ENCODE measurements at places on chromosomes 7 and 10.

DNA sequence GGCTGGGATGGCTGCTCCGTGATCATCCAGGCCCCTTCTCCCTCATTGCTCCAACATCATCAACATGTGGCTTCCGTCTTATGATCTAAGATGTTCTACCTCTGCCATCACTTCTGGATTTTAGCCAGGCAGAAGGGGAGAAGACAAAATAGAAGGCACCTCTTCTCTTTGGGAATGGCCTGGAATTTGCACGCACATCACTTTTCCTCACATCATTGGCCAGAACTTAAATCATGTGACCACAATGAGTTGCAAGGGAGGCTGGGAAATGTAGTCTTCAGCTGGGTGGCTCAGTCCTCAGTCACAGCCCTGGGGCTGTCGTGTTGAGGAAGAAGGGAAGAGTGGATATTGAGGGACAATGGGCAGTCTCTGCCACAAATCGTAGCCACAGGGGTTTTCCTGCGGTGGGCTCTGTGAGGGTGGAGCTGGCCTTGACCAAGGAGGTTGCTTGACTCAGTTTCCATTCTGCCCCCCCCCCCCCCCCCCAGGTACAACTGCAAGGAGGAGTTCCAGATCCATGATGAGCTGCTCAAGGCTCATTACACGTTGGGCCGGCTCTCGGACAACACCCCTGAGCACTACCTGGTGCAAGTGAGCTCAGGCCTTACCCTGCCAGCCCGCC lies 50.3 kb downstream of the PALD1 start:
- no peak overlapping the region for H3K27ac ChIP-seq
- H3K4me1 ChIP-seq: no peaks in the 10 kb centered on the region
- H3K4me3 ChIP-seq: no peak overlapping the region
- no peaks in the 10 kb centered on the region for H3K27me3 ChIP-seq

DNA sequence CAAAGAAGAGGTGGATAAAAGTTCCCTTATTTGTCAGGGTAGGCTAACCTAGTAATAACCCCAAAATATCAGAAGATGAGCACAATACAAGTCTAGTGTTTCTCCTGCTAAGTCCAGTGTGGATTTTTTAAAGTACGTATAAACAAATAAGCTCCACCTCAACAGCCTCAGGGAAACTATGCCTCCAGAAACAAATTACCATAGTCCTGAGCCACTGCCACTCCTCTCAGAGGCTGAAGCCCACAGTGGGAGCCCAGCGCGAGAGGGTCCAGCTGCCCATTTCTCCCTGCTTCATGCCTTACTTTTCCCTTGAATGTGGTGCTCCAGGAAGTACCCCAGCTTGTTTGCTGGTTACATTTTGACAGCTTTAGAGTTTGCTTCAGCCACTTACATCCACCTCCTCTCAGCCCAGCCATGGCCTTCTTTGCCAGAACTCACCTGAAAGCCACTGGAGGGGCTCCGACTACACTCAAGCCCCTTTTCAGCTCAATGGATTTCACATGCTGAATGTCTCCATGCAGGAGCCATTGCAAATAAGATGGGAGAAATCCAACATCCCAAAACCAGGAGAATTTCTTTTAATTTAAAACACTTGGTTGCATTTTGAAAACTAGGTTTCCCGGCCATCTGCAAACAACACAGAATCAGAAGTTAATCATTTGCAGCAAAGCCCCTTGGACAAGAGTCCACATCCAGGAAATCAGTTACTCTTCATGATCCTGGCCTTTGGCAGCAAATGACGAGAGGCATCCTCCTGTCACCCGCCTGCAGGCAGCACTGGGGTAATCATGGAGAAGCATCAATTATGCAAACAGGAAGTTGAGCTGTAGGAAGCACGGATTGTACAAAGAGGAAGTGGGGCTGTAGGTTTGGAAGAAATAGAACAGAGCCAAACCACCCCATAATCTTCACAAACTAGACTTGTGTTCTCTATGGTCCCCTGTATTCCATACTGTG lies 138.1 kb downstream of the HERPUD2 start:
- H3K27me3 ChIP-seq: peaks cover 9% of the 10 kb centered on the region
- no peak for DNase-seq
- H3K27ac ChIP-seq: no peak overlapping the region

DNA sequence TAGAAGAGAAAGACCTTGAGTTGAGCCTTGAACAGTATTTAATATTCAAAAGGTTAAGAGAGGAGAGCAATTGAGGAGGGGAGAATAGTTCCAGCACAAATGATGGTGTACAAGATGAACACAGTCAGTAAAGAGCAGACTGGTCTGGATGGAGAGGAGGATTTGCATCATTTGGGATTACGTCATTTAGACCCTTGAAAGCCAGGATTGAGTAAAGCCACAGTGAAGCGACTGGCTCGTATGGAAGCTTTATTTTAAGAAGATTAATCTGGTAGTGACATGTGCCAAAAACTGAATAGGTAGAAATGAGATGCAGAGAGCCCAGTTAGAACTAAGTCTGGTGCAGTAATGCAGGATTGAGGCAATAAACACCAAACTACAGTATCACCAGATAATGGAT lies 52.6 kb downstream of the TRUB1 start:
- H3K27me3 ChIP-seq: no peaks in the 10 kb centered on the region
- peaks cover 1% of the 10 kb centered on the region for H3K36me3 ChIP-seq
- H3K27ac ChIP-seq: no peak overlapping the region
- H3K4me1 ChIP-seq: no peaks in the 10 kb centered on the region

DNA sequence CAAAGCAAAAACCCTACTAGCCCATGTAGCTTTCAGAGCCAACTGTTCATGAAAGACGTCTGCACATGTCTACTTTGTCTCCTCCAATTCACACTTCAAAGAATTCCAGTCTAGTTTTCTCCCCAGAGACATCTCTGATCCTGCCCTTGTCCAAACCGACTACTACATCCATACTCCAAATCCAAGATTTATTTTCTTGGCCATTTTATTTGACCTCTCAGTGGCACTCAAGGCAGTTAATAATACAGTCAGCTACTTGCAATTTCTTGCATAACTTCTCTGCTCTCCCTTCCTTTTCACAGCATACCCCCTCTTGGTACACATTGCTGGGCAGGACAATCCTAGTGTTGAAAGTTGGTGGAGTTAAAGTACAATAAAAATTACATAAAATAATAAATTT lies 170.9 kb upstream of the INHBA start:
- H3K4me1 ChIP-seq: peaks cover 43% of the 10 kb centered on the region
- H3K27me3 ChIP-seq: no peaks in the 10 kb centered on the region

DNA sequence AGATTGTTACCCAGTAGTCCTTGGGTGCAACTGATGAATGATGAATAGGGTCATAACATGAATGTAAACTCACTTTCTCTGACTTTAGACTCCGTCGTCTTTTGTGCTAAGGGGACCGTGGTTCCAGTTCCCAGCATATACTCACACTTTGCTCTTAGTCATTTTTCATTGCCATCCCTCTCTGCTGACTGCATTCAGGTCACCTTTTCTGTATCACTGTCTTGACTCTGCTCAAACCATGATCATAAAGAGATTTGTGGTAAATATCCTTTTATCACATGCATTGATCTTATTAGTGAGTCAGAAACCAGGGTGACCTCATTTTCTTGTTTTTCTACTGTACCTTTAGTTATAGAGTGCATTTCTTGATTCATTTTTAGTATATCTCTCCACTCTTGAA lies 141.1 kb upstream of the AGR3 start:
- H3K4me3 ChIP-seq: peak overlapping the region; percentile 5
- DNase-seq: peak; percentile 46
- H3K36me3 ChIP-seq: peaks cover 5% of the 10 kb centered on the region
- peaks cover 2% of the 10 kb centered on the region for H3K27me3 ChIP-seq
- peak overlapping the region; percentile 8 for H3K27ac ChIP-seq
- H3K4me1 ChIP-seq: peaks cover 31% of the 10 kb centered on the region

DNA sequence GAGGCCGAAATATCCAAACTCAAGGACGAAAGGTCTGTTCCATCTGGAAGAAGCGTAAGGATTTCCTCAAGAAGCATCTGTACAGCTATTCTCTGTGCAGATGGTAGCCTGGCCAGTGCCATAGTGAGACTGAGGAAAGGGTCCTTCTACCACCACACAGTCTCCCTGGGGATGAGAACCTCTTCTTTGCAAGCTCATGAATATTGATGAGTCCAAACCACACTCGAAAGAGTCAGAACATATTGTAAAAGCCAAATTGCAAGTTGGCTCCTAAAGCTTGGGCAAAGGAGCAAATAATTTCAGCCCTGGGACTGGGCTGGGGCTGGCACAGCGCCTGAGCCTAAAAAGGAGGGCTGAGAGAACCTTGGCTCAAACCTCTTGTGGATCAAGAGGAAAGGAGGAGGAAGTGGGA lies 66.1 kb upstream of the PIP4K2A start:
- H3K27me3 ChIP-seq: peaks cover 7% of the 10 kb centered on the region
- no peak for DNase-seq
- no peaks in the 10 kb centered on the region for H3K36me3 ChIP-seq
- peaks cover 1% of the 10 kb centered on the region for H3K4me1 ChIP-seq
- no peak overlapping the region for H3K27ac ChIP-seq
- no peak overlapping the region for H3K4me3 ChIP-seq

GRCh38 chr10:86400705-86401587 lies 34.4 kb upstream of the GRID1 start:
- DNase-seq: peak; percentile 85
- peaks cover 19% of the 10 kb centered on the region for H3K27me3 ChIP-seq
- H3K27ac ChIP-seq: peak overlapping the region; percentile 92
- H3K4me3 ChIP-seq: peak overlapping the region; percentile 89
- peaks cover 2% of the 10 kb centered on the region for H3K36me3 ChIP-seq

DNA sequence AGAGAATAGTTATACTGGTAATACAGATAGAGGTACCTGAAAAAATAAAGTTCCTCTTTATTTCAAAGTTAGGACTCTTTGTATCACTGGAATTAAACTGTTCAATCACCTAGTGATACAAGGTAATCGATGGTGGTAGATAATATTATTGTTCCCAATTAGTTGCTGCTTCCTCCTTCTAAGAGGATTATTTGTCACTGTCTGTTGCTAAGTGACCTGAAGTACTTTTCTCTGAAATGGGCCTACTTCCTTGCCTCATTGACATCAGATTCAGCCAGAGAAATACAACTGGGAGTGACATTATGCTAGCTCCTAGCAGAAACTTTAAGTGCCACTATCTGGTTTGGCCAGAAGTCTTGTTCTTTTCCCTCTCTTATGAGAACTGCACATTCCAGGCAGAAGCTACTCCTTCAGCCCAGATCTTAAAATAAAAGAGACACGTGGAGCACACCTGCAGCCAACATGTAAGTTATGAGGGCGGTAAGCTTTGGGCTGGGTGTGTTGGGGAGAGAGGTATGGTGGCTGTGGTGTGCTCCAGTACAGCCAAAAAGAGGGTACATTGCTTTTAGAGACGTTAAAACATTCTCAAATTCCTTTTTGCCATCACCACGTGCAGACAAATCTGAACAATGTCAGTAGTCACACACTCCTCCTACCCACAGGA lies 54.8 kb downstream of the MINDY3 start:
- DNase-seq: no peak
- H3K27me3 ChIP-seq: no peaks in the 10 kb centered on the region
- H3K36me3 ChIP-seq: peaks cover 34% of the 10 kb centered on the region
- H3K4me3 ChIP-seq: no peak overlapping the region
- H3K4me1 ChIP-seq: peaks cover 18% of the 10 kb centered on the region

GRCh38 chr10:99337311-99337811 lies 8.2 kb downstream of the CNNM1 start:
- H3K4me1 ChIP-seq: no peaks in the 10 kb centered on the region
- H3K4me3 ChIP-seq: no peak overlapping the region
- no peak for DNase-seq

GRCh38 chr7:36137258-36137657 lies 15.8 kb upstream of the EEPD1 start:
- no peak overlapping the region for H3K4me3 ChIP-seq
- no peak overlapping the region for H3K27ac ChIP-seq
- peaks cover 8% of the 10 kb centered on the region for H3K27me3 ChIP-seq
- H3K36me3 ChIP-seq: no peaks in the 10 kb centered on the region
- no peak for DNase-seq
- H3K4me1 ChIP-seq: peaks cover 3% of the 10 kb centered on the region

DNA sequence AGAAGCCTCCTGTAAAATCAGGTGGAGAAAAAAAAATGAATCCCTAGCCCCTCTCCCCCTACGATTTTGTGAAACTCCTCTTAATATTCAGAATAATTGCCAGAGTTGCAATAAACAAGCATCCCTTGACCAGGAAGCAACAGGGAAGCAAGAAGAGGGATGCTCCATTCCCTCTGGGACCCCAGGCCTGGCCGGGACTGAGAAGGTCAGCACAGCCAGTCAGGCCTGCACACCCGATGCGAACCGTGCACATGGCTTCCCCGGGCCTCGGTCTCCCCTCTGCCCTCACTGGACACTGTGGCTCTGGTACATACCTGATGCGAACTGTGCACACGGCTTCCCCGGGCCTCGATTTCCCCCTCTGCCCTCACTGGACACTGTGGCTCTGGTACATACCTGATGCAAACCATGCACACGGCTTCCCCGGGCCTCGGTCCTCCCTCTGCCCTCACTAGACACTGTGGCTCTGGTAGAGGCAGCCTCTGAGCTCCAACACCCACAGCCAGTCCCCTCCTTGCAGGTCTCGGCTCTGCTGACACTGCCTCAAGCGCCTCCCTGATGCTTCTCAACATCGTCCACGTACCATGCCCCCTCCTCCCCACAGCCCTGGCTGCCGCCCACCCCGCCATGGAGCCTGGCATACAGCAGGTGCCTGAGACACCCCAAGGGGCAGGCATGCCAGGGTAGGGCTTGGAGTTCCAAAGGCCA lies 138.6 kb downstream of the DIP2C start:
- no peak overlapping the region for H3K4me3 ChIP-seq
- DNase-seq: no peak
- H3K4me1 ChIP-seq: no peaks in the 10 kb centered on the region
- peaks cover 5% of the 10 kb centered on the region for H3K27me3 ChIP-seq
- no peak overlapping the region for H3K27ac ChIP-seq
- no peaks in the 10 kb centered on the region for H3K36me3 ChIP-seq

DNA sequence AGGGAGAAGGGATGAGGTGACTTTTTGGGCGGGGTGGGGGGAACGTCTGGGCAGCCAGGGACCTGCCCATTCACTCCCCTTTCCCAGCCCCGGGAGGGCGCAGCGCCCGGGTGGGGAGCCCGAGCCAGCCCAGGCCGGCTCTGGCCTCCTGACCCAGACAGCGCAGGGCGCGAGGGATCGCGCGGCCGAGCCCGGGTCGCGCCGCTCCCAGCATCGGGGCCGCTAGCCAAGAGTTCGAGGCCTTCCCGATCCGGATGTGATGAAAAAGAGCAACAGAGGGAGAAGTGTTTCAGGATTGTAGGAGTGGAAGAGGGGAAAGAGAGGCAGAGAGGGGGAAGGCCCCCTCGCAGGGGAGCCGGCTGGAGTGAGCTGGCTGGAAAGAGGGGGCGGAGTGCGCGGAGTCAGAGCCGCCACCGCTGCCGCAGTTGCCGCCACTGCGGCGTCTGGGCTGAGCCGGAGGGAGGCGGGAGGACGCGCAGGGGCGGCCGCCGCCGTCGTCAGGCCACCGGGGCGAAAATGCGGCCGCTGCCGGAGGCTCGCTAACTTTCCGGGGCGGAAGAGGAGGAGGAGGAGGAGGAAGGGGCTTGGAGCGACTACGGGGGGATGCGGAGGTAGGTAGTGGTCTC lies at the start of gene MDFIC:
MDFIC (plus strand) TSS at position 69 of the 626 bp plus-strand sequence. CDS start 940 bp downstream, outside the sequence.
- peaks cover 44% of the 10 kb centered on the region for H3K4me1 ChIP-seq
- peaks cover 24% of the 10 kb centered on the region for H3K36me3 ChIP-seq
- H3K4me3 ChIP-seq: peak within 1 kb of the TSS; percentile 92
- DNase-seq: peak; percentile 77
- no peaks in the 10 kb centered on the region for H3K27me3 ChIP-seq

- H3K27me3 ChIP-seq: peaks cover 11% of the 10 kb centered on the region
- H3K4me1 ChIP-seq: no peaks in the 10 kb centered on the region
- no peaks in the 10 kb centered on the region for H3K36me3 ChIP-seq
- H3K4me3 ChIP-seq: no peak overlapping the region
Observed at GRCh38 chr7:22375359-22376048, 18.6 kb upstream of the RAPGEF5 start.
